ENCODE measurements at places on chromosomes 2 and 18.
A peak's percentile ranks its signal among the peaks of the same experiment; 100 is the strongest.

GRCh38 chr2:191845248-191845715 lies 1.6 kb downstream of the CAVIN2 start:
- no peak for DNase-seq

DNA sequence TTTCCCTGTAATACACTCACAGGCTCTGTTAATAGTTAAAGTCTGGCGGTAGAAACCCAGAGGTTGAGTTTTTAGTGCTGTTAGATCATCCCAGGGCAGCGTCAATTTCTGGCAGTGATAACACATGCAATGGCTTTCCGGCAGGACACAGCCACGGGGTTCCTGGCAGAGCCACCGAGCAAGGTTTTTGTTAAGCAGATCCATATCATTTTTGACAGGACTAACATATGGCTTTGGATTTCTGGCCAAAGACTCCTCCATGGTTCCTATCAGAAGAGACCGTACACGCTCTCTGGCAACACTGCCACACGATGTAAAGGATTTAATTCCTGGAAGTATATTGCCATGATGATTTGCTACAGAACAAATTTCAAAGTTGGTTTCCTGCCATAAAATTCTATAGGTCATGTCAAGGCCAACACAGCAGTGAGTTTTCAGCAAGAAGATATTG lies 854.3 kb downstream of the LRRTM4 start:
- DNase-seq = no peak

DNA sequence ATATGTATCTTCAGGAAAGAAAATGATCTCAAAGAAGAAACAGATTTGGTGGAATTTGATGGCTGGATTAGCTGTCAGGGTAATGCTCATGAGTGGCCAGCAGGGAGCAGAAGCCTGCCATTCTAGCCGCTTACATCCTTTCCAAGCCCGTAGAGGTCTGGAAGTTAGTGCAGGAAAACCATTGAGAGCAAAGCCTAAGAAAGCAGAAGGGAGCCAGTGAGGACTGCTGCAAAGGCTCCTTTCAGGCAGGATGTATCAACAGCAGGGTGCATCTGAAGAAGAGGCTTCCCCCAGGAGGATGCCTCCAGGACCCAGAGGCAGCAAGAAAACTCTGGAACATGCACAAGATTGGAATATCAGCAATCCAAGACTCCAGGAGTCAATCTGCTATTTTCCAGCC lies 22.9 kb upstream of the LBH start:
- peak; percentile 77 for DNase-seq

DNA sequence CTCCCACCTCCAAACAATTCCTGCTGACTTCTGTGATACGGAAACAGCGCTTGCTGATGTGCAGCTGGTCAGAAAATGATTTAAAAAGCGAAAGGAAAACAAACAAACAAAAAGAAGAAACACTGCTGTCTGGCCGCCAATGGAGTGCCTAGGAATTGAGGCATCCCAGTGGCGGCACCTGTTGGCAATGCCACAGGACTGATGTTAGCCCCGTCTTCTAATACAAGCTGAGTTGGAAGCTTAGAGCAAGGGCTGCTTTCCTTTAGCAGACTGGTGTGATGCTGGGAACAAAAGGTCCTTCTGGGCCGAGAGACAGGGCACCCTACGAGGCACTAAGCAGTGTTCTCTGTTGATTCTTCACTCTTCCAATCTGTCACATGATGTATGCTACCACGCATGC lies 163.6 kb upstream of the REV1 start:
- no peak for DNase-seq

DNA sequence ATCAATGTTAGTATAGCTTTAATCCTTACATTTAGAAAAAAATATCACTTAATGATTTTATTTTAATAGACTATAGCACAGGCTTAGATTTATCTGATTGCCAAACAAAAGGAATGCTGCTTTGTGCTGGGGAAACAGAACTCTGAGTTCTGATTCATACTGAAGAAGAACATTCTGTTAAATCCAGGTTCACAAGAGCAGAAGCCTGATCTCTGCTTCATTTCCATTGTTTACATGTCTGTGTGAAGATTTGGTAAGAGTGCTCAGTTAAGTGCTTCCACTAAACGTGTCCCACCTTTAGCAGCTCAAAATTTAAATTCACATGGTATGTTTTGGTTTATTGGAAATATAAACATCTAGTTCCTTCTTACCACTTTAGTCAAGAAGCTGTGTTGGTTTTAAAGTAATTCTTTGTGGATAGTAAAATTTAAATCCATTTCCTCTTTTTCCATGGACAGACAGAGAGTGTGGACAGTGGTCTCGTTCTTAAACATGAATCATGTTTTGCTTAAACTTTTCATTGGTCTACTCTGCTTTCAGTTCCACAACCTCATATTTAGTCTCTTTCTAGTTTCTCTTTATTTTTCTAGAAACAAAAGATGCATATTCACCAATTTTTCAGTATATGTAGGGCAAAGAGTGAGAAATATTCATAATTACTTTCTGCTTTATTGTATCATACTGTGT lies 59.1 kb downstream of the NYAP2 start:
- DNase-seq = no peak

- no peak for DNase-seq
Observed at GRCh38 chr2:216539791-216540241, 41.2 kb downstream of the RPL37A start.
